ENCODE measurements at places on chromosomes 12 and 14. TPM values are rescaled to one million over a fixed set of nuclear protein-coding genes. Genes with fewer than 3 reads are reported as not detected.

The DAO gene
- total RNA-seq: not detected

- DNase-seq: peak; percentile 58
Observed at GRCh38 chr14:70807898-70808415, 1.4 kb downstream of the MAP3K9 start.

GRCh38 chr12:124601706-124602105 is 34.3 kb upstream of the NCOR2 start:
- DNase-seq: no peak

DNA sequence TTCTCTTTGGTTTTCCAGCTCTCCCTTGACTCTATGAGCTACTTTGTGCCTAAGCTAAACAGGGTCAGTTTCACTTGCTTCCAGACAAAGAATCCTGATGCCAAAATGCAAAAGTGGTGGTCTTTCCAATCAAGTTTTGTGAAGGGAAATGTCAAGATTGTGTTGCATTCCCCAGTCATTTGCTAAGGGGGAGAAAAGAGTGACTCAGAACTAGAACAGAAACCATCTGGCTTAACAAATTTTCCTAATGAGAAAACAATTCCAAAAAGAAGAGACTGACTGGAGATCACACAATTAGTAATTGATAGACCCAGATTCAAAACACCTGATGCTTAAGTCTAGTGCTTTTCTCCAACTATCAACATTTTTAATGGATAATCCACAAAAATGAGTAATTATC is 235.1 kb upstream of the DIO2 start:
- no peak for DNase-seq

DNA sequence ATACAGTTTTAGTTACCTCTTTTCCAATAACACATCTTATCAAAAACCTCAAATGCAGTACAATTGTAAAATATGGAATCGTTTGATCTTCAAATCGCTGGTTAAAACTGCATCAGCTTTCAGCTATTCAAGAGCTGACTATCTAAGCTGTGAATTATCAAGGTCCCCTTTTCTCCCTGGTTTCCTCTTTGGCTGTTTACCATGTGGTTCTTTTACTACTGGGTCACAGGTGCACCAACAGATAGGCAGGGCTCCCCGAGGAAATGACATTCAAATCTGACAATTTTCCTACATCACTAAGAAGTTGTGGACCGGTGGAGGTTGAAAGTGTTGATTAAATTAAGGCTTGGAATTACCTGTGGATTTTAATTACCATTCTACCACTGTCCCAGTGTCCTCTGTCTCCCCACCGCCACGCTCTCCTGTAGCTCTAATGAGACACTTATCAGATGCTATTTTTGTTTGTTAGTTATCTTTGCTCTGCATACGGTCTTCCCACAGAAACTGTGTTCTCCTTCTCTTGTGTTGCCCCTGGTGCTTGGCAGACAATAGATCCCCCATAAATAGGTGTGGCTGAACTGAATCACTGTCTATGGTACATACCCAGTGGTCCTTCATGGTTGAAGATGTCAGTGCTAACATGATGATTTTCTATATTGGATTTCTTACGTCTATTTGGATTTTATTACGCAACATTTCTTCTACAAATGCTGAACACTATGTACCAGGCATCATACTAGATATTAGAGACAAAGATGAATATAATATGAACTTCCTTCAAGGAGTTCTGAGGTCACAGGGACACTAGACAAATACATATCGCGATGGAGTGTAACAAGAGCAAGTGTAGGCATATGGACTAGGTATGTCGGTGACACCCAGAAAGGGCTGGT is 20.9 kb upstream of the PLXNC1 start:
- DNase-seq: no peak

DNA sequence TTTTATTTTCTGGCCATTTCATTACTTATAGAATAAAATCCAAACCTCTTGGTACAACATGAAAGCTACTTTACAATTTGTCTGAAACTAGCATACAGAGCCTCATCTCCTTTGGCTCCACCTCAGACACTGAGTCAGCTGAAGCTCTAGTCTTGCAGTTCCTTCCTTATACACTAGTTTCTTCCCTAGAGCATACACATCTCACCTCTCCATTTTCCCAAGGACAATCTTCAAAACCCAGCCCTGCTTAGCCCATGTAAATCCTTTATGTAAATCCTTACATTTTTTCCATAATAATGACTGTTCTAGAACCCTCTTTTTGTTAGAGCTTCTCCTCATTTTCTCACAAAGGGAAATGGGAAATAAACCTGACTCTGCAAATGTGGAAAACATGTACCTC is 463.4 kb downstream of the SLC16A7 start:
- DNase-seq: no peak

GRCh38 chr14:99667821-99668220 is 16.3 kb upstream of the CYP46A1 start:
- no peak for DNase-seq

DNA sequence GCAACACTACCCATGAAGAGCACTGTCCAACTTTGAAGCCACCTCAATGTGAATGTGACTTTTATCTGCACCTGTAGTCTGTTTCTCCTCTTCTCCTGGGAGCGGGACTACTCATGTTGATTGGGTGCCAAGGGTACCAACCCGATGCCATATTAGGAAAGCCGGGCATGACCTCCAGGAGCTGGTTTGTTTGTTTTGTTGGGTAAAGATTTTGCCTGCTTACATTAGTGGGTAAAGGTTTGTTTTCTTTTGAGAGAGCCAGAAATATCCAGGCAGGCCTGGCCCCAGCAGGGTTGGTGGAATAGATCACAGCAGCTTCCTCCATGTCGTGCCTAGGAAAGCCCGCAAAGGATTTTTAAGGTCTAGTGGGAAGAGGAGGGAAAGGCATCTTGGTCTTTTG is 19.7 kb upstream of the ITPK1 start:
- DNase-seq: peak; percentile 46

The ZNF26 gene
- 4.0 TPM for total RNA-seq

GRCh38 chr12:34298971-34299801 is 276.9 kb downstream of the ALG10 start:
- DNase-seq: no peak

DNA sequence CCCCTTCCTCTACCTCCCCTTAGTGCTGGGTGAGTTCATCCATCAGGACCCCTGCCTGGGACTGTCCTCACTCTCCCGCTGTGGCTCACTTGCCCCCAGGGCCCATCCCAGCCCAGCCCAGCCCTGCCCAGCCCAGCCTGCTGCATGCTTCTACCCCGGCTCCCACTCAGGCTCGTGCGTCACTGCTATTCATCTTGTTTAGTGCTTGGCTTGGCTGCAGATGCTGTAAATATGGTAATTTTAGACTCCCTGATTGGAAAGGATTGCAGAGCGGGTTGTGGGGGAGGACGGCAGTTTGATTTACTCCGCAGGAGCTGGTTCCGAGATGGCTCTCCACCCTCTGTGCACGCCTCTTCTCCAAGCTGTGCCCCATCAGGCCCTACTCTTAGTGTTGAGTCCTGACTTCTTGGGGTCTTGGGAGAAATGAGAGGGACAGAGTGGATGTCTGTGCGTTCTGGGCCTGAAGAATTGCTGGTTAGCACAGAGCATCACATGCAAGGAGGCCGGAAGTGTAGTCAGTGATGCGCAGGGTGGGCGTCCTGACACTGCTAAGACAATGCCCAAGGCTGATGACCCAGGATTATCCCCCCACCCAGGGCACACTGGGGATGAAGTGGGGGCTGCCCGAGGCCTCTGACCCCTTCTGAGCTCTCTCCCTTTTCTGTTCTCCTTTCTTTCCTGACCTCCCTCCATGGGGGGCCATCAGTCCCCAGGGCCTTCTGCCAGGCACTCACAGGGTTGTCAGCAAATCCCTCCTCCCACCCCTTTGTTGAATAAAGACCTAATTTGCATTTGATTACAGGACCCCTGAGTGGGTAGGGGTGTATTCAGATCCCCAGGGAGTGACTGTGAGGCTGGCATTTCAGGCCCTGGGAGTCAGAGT is 244.4 kb downstream of the ZFP36L1 start:
- DNase-seq: peak; percentile 98

GRCh38 chr12:60335745-60336144 is 739.9 kb downstream of the SLC16A7 start:
- peak; percentile 50 for DNase-seq

- DNase-seq: no peak
Observed at GRCh38 chr14:101250948-101251811, 310.1 kb upstream of the DIO3 start.

The PMCH gene
- not detected for total RNA-seq

The HOXC4 gene
- 4.3 TPM for total RNA-seq

DNA sequence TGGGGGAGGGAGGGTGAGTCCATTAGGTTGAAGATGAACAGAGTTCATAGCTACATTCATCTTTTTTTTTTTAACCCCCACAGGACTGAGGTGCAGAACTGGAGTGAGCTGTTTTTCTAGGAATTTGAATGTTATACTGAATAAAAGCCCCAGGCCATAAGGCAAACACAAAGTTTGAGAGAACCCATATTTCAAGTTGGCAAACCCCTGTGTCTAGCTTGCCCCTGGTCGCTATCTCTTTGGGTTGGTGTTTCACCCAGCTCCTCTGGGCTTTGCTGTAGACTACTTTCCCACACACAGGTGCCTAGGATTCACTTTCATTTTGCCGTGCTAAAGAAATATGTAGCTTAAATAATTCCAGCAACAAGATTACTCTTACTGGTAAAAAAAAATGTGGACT is 5.2 kb upstream of the LMO3 start:
- no peak for DNase-seq

DNA sequence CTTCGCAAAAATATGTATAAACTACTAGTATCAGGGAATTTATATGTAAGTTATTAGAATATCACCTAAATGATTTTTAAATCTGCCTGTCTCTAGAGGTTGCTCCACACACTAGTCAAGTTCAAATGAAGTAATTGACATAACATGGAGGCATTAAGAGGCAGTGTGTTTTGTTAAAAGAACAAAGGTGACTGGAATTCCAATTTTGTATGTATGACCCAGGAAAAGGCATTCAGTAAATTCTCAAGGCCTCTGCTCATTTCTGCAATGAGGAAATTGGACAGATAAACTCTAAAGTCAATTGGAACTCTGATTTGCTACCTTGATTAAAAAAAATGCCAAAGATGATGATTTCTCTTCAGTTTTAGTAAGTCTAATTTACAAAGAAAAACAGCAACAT is 117.1 kb downstream of the NAV3 start:
- DNase-seq: no peak

The NOPCHAP1 gene
- 6.4 TPM for total RNA-seq

GRCh38 chr14:29900609-29901350 is 26.9 kb downstream of the PRKD1 start:
- DNase-seq: peak; percentile 48

The NFATC4 gene
- 0.44 TPM for total RNA-seq

DNA sequence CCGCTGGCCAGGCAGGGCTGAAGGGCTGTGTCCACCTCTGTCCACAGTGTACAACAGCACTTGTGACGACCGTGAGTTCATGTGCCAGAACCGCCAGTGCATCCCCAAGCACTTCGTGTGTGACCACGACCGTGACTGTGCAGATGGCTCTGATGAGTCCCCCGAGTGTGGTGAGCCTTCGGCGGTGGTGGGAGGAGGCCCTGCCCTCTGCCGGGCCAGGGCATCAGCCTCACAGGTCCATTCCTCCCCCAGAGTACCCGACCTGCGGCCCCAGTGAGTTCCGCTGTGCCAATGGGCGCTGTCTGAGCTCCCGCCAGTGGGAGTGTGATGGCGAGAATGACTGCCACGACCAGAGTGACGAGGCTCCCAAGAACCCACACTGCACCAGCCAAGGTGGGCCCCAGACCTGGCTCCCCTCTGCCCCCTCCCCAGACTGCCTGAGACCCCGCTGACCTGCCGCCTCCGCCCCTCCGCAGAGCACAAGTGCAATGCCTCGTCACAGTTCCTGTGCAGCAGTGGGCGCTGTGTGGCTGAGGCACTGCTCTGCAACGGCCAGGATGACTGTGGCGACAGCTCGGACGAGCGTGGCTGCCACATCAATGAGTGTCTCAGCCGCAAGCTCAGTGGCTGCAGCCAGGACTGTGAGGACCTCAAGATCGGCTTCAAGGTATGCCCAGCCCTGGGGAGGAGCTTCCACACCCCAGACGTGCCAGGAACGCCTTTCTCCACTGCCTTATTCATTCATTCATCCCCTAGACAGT is 20.8 kb upstream of the NXPH4 start:
- DNase-seq: no peak

DNA sequence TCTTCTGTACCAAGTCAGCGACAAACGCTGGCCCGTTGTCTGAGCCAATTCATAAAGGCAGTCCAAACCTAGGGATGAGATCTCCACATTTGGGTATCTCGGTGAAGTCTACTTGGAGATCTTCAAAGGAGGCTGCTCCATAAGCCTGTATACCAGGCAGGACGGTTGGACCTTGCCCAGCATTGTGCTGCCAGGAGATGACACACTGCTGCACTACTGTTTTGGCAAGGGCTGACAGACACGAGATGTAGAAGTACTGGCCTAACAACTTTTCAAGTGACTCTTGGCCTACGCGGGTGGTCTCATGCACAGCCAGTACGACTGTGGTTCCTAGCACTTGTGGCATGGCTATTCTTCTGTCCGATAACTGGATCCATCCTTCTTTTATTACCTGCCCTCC is 135.3 kb downstream of the SLC38A6 start:
- DNase-seq: no peak

The PPP1R36 gene
- total RNA-seq: 0.89 TPM

DNA sequence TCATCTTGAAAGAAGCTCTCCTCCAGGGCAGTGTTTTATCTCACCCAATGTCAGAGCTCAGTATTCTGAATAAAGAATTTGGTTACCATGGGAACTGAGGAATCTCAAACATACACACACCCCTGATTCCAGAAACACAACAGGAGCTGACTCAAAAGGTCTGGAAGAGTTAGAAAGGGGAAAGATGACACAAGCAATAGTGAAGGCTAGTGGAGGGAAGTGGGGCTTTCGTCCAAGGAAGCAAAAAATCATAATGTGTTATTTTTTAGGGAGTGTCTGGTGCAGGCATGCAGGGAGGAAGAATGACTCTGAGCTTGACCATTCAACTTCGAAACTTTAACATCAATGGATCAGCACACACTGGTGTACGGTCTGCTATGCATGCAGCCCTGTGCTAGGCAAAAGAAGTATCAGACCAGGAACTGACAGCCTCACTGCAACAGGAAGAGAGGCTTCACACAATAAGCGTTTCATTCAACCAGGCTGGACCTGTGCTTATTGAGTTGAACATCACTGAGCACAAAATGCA is 20.3 kb downstream of the HEBP1 start:
- DNase-seq: peak; percentile 89

DNA sequence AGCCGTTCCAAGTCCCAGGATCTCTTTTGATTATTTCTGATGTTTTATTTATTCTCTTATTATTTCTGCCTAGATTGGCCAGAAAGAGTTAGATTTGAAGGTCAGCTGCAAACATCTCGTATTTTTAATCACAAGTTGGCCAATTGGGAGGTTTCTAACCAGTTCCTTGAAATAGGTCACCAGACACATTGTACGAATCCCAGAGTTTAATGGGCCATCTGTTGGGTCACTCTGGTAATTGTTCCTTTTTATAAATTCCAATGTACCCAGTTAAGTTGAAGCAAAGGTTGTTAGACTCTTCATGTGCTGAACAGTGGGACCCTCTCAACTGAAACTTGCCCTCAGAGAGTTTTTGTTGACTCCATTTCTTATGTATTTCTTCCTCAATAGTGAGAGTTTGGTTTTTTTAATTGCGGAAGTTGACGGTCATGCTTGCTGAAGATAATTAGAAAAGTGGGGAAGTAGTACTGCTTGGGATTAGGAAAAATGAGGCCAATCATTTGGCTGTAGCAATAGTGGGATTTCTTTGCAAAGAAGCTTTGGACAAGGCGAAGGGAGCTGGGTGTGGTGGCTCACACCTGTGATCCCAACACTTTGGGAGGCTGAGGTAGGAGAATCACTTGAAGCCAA is 382.7 kb upstream of the RGS6 start:
- DNase-seq: no peak

Data from M059J (cell line).